Stimulated activated CD4-positive, alpha-beta T cell treated with anti-CD3 and anti-CD28 coated beads, TNF-alpha, amount 100 ng/mL, for 24 hours (primary cell): ENCODE measurements at places on chromosomes 6 and 20.
A peak's percentile ranks its signal among the peaks of the same experiment; 100 is the strongest.

GRCh38 chr6:85388531-85388930 lies 61.4 kb upstream of the NT5E start:
- no peak for DNase-seq

DNA sequence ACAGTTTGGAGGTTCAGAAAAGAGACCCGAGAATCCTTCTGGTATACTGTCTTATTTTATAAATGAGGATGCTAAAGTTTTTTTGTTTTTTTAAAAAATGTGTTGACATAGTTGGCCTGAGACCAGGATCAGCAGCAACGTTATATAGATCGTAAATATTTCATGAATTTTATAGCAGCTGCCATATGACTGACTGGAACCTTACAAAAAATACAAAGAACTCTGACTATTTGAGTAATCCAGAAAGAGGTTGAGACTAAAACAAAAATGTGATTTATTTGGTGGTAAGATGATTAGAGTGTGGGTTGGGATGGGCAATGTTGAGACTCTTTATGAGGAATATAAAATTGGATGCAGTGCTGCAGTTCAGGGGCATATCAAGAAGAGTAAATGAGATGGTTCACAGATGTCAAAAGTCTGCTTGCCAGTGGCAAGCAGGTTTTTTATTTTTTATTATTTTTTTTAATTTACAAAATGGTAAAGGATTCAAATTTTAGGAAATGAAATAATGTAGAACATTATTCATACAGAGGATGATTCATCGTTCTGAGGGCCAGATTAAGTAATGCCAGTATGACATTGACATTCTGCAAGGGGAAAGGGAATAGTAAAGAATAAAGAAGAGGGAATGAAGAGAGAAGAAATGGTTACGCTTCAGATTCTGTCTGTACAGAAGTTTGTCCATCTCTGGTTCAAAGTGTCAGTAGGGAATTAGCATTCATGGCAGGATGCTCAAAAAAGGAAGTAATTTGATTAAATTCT lies 58.5 kb downstream of the SCAF8 start:
- DNase-seq, result no peak

DNA sequence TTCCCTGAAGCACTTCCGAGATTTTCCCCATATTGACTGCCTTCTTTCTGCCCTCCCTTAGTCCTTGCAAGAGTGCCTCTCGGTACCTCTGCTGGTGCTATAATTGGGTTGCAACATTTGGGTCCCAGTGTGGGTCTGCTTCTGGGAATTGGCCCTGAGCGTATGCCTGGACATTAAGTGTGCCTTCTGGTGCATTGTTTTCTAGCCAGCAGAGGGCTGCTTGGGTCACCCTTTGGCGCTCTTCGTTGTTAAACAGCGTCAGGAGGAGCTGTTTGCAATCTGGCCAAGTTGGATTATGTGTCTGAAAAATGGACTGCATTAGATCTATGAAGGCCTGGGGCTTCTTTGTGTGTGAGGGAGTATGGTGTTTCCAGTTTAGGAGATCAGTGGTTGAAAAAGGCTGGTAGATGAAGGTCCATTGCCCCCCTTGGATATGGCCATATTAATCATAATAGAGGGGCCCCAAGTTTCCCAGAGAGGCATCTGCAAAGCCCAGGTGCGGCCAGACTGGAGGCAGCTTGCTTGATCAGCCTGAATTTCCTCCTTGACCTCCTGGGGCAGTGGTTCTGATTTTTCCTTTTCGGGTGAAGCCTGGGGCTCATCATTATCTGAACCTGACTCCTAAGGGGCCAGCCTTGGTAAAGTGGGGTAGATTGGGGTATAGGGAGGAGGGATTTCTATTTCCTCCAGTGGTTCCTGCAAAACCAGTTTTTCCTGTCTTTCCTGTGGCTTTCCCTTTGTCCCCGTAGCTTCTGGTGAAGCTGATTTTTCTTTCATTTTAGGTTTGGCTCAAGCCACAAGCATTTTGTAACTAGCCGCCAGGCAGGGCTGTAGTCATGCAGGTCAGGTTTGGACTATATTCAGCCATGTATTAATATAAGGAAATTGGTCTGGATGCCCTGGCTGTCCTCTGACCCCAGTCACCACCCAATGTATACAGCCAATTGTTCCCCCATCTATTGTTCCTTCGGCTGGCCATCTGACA lies 85.4 kb upstream of the GPR6 start:
- DNase-seq, result no peak

DNA sequence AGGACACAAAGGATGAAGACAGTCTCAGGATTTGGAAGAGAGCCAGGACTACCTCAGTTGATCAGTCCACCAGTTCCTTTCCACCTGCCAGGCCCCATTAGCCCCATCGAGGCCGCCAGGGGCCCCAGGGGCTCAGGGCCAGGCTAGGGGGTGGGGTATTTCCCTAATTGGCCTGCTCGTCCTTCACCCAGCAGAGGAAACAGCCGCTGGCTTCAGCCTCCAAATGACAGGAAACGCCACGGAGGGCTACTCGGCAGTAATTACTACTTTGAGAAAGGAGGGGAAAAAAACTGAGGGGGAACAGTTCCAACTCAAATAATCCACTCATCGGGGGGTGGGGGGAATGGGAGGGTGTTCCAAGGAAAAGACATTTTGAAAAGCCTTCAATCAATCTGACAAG lies 42.7 kb downstream of the MAFB start:
- no peak for DNase-seq

GRCh38 chr6:43873806-43874714 lies 104.0 kb downstream of the VEGFA start:
- DNase-seq, result no peak

DNA sequence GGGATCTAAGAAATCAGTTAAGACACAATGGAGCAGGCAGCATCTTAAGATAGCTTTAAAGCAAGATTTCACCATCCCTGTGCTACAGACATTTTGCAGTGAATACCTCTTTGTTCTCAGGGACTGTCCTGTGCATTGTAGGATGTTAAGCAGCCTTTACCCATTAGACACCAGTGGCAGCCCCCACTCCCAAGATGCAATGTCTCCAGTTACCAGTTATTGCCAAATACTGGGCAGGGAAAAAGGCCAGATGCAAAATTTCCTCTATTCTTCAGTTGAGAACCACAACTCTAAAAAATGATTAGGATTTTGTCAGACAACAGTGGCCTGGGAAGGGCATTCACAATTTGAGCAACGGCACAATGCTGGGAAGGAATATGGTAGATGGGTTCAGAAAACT lies 6.1 kb downstream of the FBXO5 start:
- no peak for DNase-seq

- DNase-seq, result no peak
Observed at GRCh38 chr6:83574783-83575182, 62.4 kb downstream of the PRSS35 start.

GRCh38 chr6:35737413-35738211 lies 780 bp downstream of the ARMC12 start:
- DNase-seq, result no peak

DNA sequence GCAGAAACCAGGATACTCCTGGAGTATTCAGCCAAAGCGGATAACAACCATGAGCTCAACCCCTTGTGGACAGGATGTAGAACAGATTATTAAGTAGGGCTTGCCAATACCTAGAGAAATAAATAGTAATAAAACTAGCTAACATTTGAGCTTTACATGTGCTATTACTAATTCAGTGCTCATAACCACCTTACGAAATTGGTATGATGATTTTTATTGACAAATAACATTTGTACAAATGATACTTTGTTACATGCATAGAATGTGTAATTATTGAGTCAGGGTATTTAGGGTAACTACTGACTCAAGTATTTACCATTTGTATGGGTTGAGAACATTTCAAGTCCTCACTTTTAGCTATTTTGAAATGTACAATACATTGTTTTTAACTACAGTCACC lies 287.9 kb downstream of the CDC5L start:
- no peak for DNase-seq

- DNase-seq, result peak; percentile 62
Observed at GRCh38 chr6:131135244-131136020, at the start of gene AKAP7. Gene AKAP7 (plus strand): TSS chr6:131135467. CDS start chr6:131135764, 297 bp downstream.

DNA sequence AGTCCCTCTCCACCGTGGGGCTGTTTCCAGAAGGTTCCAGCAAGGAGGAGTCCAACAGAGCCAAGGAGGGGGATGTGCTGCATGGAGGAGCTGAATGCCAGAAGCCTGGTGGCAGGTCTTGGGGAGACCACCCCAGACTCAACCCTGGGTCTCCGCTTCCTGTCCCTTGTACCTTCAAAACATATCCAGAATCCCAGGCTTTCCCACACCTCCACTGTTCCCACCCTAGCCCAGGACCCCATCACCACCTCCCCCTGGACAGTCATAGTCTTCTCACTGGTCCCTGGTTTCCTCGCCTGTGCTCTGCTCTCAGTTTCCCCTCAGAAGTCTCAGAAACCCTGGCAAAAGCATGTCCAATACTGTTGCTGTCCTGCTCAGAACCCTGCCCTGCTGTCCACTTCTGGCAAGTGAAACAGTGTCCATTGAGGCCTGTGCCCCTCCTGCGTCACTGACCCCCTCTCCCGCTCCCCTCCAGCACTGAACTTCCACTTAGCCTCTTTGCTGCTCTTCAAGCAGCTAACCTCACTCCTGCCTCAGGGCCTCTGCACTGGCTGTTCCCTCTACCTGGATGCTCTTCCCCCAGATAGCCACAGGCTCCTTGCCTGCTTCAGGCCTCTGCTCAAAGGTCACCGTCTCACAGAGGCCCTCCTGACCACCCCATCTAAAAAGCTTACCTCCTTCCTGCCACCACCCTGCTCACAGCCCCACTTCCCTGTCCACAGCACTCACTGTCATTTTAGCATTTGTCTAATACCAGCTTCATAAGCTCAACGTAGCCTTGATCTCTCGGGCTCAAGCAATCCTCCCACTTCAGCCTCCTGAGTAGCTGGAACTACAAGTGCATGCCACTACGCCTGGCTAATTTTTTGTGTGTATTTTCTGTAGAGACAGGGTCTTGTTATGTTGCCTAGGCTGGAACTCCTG lies 169.2 kb downstream of the GRM4 start:
- no peak for DNase-seq

DNA sequence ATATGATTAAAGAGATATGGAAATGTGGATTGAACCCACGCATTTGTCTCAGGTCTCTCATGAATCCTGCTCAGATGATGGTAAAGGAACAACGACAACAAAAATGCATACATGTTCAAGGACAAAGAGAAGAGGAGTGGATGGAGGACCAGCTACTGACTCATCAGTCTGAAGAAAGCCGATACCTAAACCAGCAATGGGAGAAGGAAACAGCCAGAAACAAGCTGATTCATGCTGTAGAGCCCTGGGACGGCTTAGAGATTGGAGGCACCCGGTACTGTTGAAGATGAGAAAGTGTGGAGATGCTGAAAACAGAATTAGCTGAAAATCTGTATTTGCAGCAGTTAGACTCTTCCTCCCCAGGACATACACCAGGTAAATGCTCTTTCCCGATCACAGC lies 14.4 kb upstream of the RIPPLY2 start:
- DNase-seq, result no peak

DNA sequence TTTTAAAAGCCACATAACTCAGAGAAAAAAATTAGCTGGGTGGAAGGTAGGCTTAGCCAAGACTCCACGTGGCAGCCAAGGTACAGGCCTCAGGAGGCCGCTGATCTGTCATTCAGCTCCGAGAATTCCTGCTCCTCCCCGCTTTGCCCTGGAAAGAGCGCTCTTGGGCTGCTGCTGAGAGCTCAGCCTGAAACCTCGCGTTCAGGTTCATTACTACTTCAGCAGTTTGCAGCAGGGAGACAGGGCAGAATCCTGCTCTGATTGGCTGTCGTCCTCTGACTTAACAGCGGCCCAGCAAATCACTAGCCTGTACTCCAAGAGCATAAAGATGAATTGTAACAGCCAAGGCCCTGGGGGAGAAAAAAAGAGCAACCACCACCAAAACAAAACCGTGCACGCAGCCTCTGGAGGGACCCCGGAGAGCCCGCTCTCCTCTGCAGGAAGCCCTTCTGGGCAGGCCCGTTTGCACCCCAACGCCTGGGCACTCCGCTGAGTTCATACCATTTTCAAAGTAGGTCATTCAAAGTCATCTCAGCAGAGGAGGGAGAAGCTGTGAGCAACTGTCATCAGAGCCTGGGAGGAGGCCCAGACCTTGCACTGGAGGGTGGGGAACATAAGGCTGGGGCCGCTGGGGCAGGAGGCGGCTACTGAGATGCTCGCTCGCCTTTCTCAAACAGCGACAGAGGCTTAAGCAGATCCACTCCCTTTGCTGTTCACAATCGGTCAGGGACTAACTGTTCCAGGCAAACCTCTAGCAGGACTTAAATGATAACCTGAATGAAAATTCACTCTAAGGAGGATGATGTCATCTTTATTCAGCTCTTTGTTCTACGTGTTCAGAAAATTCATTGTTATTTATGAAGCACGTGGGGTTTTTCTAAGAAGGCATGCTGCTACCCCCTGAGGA lies 42.3 kb upstream of the ATXN1 start:
- no peak for DNase-seq

- DNase-seq, result no peak
Observed at GRCh38 chr6:15274692-15275387, 29.0 kb downstream of the JARID2 start.

DNA sequence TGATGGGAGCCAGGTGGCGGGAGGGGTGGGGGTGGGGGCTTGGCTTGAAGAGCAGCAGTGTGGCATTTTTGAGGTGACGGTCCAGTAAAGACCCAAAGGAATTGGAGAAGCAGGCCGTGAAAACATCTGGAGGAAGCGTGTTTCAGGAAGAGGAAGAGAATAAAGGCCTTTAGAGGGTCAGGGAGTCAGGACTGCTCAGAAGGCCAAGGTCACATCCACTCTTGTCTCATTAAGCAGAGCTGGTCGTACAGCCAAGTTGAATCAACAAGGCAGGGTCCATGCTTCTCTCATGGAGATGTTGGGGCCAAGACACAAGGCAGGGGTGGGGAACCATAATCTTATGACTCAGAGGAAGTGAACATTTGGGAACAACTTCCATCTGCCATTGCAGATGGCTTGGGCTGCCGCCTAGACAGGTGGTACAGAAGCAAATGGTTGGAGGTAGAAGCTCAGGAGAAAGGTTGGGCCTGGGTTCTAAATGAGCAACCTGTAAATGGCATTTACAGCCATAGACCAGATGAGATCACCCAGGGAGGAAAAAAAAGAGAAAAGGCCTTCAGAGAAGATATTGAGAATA lies 179.6 kb downstream of the TTLL2 start:
- no peak for DNase-seq

DNA sequence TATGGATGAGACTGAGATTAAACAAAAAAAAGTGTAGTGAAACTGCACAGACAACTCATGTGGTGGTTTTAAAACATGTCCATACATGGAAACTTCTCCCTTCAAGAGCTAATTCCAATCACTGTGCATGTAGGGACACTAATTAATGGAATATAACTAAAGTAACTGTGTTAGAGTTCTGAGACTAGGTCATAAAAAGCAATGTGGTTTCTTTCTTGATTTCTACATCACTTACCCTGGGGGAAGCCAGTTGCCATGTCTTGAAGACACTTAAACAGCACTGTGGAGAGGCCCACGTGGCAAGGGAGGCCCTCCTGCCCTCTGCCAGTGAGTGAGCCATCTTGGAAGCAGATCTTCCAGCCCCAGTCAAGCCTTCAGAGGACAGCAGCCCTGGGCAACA lies 118.2 kb upstream of the DST start:
- DNase-seq, result no peak

- no peak for DNase-seq
Observed at GRCh38 chr20:43541214-43541613, 17.6 kb upstream of the SGK2 start.
